ENCODE measurements at places on chromosomes 1 and 21.

GRCh38 chr1:16138772-16139221, 17.1 kb downstream of the EPHA2 start:
- DNase-seq, result no peak

- peak; percentile 59 for DNase-seq
Measured at GRCh38 chr1:157566484-157567300, 14.4 kb upstream of the FCRL5 start.

- DNase-seq, result no peak
Measured at GRCh38 chr1:184892116-184892515, 82.2 kb downstream of the NIBAN1 start.

- no peak for DNase-seq
Measured at GRCh38 chr1:25742316-25742715, 57.7 kb upstream of the SELENON start.

DNA sequence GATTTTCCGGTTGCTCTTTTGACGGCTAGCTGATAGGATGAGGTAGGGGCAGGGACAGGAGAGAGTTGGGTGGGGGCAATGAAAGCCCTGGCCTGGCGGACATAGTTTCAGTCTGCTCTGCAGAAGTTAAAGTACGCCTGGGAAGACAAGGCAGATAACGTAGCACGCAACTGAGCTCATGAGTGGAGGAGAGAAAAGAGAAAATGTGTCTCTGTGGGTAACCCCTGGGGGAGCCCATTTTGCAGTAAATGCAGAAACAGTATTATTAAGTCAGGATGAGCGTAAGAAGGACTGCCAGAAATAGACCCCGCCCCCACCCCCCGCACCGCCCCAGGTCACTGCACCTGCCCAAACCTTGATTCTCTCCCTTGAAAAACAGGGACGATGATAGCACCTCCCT, 51.7 kb upstream of the TARBP1 start:
- DNase-seq, result no peak

DNA sequence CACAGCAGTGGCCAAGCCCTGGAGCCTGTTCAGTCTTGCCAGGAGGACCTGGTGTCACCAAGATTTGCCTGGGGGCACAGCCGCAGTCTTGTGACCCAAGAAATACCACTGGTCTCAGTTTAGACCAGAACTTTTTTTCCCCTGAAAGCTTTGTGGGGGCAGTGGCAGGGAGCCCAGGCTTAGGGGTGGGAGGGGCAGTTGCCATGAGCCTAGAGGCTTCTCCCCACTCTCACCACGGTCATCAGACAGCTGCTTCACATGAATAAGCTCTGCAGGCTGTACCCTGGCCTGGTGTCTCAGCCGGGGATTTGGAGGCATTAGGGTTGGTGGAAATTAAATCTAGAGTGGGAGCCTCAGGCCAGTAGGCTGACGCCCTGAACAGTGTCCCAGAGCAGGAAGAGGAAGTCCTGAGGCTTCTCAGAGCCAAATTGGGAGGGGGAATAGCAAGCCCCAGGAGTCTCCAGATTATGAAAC, 73.7 kb downstream of the SLC16A1 start:
- DNase-seq, result no peak

- no peak for DNase-seq
Measured at GRCh38 chr21:34889320-34889675, 159.8 kb downstream of the RUNX1 start.

- DNase-seq, result no peak
Measured at GRCh38 chr1:117967477-117967876, 37.9 kb downstream of the WDR3 start.

All from bone marrow (tissue), 2 donors.